ENCODE measurements at places on chromosomes 12 and 14.

DNA sequence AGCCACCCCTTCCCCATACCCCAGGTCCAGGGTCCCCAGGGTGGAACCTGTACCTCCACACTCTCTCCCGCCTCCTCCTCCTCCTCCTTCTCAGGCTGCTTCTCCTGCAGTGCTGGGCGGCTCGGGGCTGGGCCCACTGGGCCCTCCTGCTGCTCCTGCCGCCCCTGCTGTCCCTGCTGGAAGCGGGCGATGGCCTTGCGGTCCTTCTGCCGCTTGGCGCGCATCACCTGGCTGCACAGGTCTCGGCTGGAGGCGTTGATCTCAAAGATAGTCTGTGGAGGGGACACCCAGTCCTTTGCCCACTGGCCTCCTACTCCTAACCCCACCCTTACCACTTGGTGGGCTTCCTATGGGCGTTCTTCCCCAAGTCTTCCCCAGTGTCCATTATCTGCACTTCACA lies 14.5 kb downstream of the CFAP73 start:
- DNase-seq, result no peak

DNA sequence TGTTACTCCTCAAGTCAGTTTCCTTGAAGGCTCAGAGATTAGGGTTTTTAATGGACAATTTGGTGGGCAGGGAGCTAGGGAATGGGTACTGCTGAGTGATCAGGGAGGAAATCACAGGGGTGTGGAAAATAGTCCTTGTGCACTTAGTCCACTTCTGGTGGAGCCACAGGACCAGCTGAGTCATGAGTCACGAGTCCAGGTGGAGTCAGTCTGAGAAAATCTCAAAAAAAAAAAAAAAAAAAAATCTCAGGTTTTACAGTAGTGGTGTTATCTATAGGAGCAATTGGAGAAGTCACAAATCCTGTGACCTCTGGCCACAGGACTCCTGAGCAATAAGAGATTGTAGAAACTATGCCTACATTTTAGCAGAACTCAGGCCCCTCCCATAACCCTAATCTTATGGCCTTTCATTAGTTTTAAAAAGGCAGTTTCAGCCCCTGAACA lies 28.2 kb upstream of the AMN1 start:
- no peak for DNase-seq

- no peak for DNase-seq
These were observed 315.8 kb downstream of the ADGRD1 start for GRCh38 chr12:131269551-131269950.

GRCh38 chr12:40989785-40990184 lies 198.3 kb upstream of the PDZRN4 start:
- no peak for DNase-seq

DNA sequence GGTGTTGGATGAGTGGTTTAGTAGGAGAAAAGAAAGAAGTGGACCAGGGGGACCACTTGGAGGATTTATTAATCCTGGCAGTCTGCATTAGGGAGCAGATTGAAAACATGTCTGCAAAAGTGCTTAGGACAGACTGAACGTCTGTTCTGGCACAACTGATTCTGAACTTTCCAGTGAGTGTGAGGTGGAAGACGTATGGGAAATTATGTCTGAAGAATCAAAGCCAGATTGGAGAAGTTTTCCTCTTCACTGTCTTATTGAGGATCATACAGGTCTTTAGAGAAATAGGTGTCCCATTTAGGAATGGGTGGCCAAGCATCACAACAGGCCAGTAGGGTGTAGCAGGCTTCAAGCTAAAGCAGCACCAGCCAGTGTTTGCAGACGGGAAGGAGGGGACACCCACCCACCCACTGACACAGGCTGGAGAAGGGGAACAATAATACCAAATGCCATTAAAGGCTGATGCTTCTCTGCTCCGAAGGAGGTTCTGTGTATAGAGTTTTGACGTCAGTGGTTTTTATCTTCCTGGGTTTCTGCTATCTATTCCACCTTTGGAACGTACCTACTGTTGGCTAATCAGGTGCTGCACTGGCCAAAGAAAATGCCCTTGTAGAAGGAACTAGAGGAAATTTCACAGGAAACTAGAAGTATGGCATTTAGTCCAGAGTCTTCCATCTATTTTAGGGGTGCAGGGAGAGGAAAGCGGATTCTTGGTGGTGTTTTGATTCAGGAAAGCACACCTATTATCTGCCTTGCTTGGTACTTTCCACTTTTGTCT lies 1.8 kb downstream of the SRRM4 start:
- no peak for DNase-seq

- DNase-seq, result no peak
These were observed 326.1 kb downstream of the CACNA1C start for GRCh38 chr12:2378835-2379330.

Data from C1 segment of cervical spinal cord (tissue), 14 donors.